Astrocyte (in vitro differentiated cells and primary cell): ENCODE measurements at places on chromosomes 4 and X. TPM values are rescaled to one million over a fixed set of nuclear protein-coding genes. Genes with fewer than 3 reads are reported as not detected.

Gene STATH
- total RNA-seq, result not detected in 2 replicates

Gene FAM184B
- 0.46 and 0.54 TPM in 2 replicates for total RNA-seq

Gene TREX2
- total RNA-seq, result 0.36 TPM in 1 of 2 replicates, not detected in the other

Gene EIF4E
- total RNA-seq, result 103 and 110 TPM in 2 replicates
